ENCODE measurements at places on chromosomes 11 and 22.

GRCh38 chr11:111836721-111837120 is 34.7 kb downstream of the ALG9 start:
- no peak for DNase-seq

DNA sequence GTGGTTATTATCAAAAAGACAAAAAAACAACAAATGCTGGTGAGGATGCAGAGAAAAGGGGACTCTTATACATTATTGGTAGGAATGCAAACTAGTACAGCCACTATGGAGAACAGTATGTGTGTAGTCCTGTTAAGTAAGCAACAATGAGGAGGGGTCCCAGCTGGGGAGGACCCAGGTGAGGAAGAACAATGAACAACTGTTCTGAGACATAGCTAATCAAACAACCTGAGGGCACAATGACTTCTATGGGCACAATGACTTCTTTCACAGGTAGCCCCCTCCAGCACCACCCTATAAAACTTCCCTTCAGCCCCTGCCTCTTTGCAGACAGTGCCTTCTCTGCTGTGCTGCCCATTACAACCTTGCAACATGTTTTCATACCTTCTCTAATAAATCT is 5.6 kb downstream of the JAML start:
- no peak for DNase-seq

GRCh38 chr22:40334899-40335298 is 11.4 kb upstream of the ADSL start:
- no peak for DNase-seq

DNA sequence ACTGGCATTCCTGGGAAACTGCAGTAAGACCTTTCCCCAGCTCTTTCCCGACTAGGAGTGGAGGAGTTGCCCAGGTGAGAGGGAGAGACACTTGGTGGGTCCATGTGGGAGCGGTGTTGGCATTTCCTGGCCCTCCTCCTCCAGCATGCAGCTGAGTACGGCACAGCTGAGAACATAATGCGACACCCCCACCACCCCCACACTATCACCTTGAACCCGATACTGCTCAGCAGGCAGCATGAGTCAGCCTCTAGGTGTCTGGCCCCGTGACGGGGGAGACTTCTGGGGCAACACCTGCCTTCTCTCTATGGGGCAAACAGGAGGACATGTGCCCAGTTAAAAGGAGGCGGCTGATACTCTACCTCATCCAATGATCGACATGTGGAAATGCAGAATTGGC is 64.4 kb downstream of the PKNOX2 start:
- DNase-seq, result no peak

DNA sequence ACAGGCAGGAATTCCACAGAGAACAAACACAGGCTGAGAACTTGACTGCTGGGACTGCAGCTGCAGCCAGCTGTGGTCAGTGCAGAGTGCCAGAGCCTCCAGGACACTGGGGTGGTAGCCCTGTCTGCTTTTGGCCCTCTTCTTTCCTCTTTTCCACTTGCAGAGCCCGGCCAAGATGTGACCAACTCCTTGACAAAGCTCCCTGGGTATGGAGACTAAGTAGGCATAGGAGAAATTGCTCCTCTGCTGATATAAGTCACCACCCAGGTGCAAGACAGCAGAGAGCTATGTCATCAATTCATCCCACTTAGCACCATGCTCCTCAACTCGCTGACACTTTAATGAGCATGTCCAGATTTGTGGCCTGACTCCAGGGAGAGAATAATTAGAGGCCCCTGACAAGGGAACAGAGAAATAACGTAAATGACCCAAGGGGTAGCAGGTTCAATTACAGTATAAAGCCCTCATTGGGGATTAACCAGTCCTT is 369.4 kb upstream of the B3GAT1 start:
- no peak for DNase-seq

- DNase-seq, result no peak
These were observed 101.4 kb downstream of the PICALM start for GRCh38 chr11:85967457-85967856.

DNA sequence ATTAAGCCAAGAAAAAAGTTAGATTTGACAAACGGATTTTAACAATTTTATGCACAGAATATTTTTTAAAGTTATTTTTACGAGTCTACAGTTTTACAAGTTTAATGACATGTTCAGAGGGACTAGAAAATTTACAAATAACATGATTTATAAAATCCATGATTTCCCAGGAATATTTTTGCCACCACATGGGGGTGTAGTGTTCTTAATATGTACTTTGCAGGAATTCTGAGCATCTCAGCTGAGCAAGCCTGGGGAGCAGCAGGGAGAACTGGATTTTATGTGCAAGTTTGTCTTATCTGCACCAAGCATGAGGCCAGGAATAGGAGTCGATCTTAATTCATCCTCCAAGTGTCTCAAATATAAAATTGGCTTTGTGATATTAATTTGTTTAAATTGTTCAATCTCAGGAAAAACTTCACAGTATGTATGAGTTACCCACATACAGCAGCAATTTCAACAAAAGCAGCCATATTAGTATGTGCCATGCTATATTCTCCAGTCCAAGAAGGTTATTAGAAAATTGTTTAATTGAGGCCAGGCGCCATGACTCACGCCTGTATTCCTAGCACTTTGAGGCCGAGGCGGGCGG is 826.3 kb downstream of the DLG2 start:
- DNase-seq, result no peak

GRCh38 chr11:15993345-15993744 is 363.0 kb downstream of the SOX6 start:
- DNase-seq, result no peak

- no peak for DNase-seq
These were observed 8.0 kb upstream of the CLCF1 start for GRCh38 chr11:67381244-67381972.

- peak; percentile 24 for DNase-seq
These were observed 1.2 kb downstream of the PDGFB start for GRCh38 chr22:39243439-39244135.

DNA sequence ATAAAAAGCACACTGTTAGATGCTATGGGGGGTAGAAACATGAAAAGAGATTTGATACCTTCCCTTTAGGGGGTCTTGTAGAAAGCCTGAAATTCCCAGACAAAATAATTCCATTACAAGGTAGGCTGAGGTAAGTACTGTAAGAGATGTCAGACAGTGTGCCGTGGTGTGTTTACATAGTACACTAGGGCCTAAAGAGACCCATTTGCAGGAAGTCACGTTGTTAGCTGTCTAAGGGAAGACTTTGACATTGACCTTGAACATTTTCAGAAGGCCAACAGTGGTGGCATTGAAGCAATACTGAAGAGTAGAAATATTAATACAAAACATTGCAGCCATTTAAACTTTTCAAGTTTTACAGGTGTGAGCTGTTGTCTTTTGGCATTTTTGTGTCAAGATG is 30.8 kb downstream of the EXT2 start:
- DNase-seq, result no peak

GRCh38 chr11:75784506-75784905 is 15.9 kb downstream of the DGAT2 start:
- no peak for DNase-seq

DNA sequence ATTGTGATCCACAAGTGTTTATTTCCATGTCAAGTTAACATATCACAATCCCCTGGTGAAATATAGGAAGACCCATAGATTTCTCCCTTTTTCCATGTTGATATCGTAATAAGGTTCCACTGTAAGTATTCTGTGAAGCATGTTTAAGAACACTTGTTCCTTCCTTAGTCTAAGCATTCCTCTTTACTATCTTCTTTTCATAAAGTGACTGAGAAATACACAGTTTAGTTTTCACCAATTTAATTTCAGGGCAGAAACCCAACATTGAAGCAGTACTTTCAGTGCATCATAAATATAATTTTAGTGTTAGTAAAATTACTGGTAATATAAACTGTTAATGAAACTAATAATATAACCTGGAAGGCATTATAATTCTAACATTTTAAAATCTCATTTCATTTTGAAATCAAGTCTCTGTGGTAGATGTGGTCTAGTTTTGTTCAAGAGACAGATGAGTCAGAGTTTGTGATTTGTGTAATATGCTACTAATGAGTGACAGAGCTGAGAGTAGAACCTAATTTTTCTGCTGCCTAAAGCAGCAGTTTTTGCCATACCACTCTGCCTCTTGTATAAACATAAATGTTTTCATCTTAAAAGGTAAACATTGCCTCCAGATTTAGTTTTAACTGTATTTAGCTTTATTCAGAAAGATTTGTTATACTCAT is 79.4 kb downstream of the ATM start:
- no peak for DNase-seq

DNA sequence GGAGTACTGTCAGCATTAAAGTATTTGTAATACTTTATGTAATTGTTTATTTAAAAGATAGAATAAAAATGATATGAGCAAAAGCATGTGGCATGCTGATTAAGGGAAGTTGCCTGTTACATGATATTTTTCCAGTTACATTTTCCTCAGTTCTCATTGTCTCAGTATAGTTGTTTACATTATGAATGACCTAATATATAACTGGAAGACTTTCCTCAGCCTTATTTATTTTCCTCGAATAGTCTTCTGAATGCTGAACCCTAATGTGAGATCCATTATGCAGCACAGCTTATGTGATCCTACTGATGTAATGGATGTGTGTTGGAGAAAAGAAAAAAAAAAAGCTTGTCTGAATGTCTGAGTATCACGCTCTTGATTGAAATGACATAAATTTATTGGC is 95.5 kb downstream of the LUZP2 start:
- no peak for DNase-seq

GRCh38 chr11:133227632-133228111 is 304.6 kb downstream of the OPCML start:
- no peak for DNase-seq

GRCh38 chr11:78110830-78111229 is 28.6 kb downstream of the ALG8 start:
- no peak for DNase-seq

DNA sequence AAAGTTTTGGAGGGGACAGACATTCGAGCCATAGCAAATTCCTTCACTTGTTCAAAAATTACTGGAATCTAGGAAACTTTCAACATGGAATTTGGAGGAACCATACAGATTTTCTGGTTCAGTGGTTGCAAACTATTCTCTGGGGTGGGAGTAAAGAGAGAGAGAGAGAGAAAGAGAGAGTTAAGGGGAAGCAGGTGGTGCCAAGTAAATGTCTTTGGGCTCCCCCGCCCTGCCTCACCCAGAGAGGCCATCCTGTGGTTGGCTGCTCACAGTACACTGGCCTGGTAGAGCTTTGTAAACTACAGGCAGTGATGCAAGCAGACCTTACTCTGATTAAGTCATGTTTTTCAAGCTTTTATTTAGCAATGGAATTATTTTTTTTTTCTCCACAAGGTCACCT is 82.6 kb downstream of the ADAMTS15 start:
- DNase-seq, result no peak

DNA sequence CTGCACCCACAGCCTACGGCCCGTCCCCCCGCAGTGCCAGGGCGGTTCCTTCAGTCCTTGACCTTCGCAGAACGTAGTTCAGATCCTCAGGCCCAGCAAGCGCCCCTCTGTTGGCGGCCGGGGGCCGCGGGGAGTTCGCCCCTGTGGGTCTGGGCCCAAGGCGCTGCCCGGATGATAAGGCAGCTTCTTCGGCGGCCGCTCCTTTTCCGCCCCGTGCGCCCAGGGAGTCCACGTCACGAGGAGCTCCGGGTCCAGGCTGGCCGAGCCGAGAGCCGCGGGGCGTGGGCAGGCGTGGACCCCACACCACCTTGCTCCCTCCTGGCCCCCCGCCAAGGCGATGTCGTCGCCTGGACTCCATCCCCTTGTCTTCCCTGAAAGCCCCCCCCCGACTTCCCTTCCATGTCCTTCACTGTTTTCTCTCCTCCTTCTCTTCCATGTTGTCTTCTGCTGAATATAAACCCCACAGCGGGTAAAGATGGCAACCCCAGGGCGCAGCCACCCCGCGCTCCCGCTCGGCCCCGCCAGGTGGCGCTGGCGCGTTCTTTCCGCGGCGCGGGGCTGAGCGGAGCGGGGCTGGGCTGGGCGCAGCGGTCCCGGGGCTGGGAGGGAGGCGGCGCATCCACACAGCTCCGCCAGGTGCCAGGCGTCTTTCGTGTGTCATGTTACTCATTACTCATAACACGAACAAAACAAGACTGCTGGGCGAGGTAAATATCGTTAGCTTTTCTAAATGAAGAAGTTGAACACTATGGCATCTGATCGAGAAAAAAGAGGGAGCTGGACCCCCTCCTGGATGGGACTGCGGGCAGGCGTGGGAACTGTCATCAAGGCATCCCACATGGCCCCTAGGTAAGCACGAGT is 321.0 kb downstream of the NTM start:
- no peak for DNase-seq

DNA sequence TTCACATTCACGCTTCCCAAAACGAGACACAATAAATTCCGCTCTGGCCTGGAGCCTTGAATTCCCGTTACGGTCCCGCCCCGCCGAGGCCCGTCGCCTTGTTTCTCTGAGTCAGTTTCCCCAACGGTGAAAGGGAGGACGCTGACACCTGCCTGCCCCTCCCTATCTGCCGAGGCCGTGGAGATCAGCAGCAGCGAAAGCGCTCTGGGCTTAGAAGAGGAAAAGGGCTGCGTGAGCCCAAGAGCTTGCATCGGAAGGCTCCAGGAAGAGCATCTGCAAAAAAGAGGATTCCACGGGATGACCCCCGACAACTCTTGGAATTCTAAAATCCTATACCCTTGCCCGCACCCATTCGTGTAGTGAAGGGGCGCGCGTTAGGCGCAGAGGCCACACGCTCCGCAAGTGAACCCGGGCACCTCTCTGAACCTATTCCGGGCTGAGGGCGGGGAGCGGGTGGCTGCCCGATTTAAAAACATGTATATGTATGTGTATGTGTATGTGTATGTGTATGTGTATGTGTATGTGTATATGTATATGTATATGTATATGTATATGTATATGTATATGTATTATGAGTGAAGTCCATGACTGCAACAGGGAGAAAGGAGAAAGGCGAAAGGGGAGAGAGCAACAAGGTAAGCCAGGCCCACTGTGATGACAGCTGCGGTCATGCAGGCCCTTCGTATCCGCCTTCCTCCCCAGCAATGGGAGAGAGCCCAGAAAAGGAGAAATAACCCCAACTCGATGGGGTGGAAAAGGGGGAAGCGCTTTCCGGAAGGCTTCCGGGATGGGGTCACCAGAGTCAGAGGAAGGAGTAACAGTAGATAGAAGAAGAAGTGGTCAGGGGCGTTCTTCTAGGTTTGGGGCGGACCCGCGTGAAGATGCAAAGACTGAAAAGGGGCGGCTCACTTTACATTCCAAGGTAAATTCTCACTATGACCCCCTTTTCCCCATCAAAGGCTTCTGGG is 948 bp upstream of the MRTFA start:
- no peak for DNase-seq

DNA sequence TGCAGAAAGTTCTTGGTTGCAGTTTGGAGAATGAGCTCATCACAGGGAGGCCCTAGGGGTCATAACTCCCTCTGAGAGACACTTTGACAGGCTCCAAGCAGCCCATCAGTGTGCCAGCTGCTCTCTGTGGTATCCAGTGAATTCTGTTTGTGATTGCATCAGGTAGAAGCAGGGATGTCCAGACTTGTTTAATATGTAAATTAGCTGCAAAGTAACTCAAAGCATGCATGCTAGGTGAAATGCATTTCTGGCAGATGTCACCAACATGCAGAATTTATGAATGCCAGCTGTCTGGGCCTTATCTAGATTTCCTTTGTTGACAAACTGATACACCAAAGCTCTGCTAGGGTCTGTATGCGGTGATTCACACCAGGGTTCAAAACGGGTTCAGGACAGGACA is 123.6 kb upstream of the MTNR1B start:
- no peak for DNase-seq

GRCh38 chr11:44244639-44245310 is 65.2 kb downstream of the ALX4 start:
- no peak for DNase-seq

- no peak for DNase-seq
These were observed 6.9 kb upstream of the WEE1 start for GRCh38 chr11:9566561-9567063.

All from stimulated activated effector memory CD8-positive, alpha-beta T cell treated with anti-CD3 and anti-CD28 coated beads, Interleukin-12 subunit alpha, Interleukin-12 subunit beta, amount 100 ng/mL, for 72 hours (primary cell).